Right lobe of liver (tissue), 6 donors: ENCODE measurements at places on chromosomes 7 and 10. TPM values are rescaled to one million over a fixed set of nuclear protein-coding genes. Genes with fewer than 3 reads are reported as not detected.

GRCh38 chr7:79770970-79771369, 317.5 kb upstream of the MAGI2 start:
- no peaks in the 10 kb centered on the region for H3K4me1 ChIP-seq
- H3K36me3 ChIP-seq, result no peaks in the 10 kb centered on the region
- H3K4me3 ChIP-seq, result no peak overlapping the region
- no peak for DNase-seq
- H3K27me3 ChIP-seq, result no peaks in the 10 kb centered on the region

Gene AKR1D1
- 57.0 TPM for total RNA-seq

DNA sequence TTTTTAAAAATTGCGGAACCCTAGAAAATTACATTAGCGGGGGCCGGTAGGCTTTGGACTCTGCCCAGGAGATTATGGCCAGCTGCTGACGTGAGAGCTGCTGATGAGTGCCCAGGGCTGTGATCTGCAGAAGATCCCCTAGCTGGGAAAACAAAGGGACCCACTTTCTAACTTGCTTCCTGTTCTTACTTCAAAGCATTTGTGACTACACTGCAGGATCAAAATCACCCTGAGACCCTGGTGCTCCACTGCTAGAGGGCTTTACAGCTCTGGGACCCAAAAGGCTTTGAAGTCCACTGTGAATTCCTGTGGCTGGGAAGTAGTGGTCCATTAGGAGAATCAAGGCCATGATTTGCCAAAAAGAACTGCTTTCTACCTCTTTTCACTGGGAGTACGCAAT, 499.4 kb upstream of the AKR1E2 start:
- no peak for DNase-seq
- no peaks in the 10 kb centered on the region for H3K27me3 ChIP-seq
- no peaks in the 10 kb centered on the region for H3K36me3 ChIP-seq
- no peaks in the 10 kb centered on the region for H3K4me1 ChIP-seq
- H3K27ac ChIP-seq, result no peak overlapping the region

Gene CTTNBP2
- total RNA-seq, result 1.5 TPM

GRCh38 chr7:141960687-141961422, 12.7 kb downstream of the TAS2R38 start:
- H3K36me3 ChIP-seq, result no peaks in the 10 kb centered on the region
- no peak overlapping the region for H3K27ac ChIP-seq
- no peak overlapping the region for H3K4me3 ChIP-seq
- DNase-seq, result no peak
